Tibial artery (tissue), 4 donors: ENCODE measurements at places on chromosomes 6 and 20.

GRCh38 chr6:32102255-32102654 is 6.9 kb downstream of the TNXB start:
- DNase-seq: no peak

DNA sequence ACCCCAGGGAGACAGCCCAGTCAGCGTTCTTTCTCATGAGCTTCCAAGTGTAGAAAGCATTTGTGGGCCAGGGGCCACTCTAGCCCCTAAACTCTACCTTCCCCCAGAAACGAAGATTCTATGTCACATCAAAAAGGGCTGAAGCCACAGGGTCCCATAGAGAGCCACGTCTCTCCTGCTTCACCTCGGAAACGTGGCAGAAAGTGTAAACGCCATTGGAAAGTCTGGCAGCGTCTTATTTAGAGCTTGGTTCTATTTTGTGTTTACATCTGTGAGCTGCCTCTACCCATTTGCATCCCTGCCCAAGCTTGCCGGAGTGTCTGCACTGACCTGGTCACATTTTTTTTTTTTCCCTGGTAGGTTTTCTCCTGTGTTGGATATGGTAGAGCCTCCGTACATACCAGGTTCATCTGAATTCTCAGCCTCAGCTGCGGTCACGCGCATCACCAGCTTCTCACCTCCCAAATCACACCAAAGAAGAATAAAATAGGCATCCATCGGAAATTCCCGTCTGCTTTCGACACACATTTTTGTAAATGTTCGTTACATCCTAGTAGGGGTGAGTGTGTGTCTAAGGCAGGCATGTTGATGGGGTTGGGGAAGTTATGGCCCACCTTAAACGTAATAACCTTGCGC is 62.6 kb downstream of the NPEPL1 start:
- no peak for DNase-seq

- DNase-seq: no peak
Observed at GRCh38 chr20:4014031-4014474, 1.3 kb downstream of the RNF24 start.

- DNase-seq: no peak
Observed at GRCh38 chr6:42051268-42051653, 937 bp downstream of the TAF8 start.

GRCh38 chr20:13280609-13281324 is 59.7 kb downstream of the ISM1 start:
- DNase-seq: no peak
